ENCODE measurements at places on chromosomes 7 and 10.

- DNase-seq = peak; percentile 90
- peaks cover 5% of the 10 kb centered on the region for H3K4me1 ChIP-seq
- H3K4me3 ChIP-seq = peak overlapping the region; percentile 80
- peaks cover 35% of the 10 kb centered on the region for H3K36me3 ChIP-seq
- no peak overlapping the region for H3K27ac ChIP-seq
Observed at GRCh38 chr10:75234683-75235374, 928 bp downstream of the COMTD1 start.

DNA sequence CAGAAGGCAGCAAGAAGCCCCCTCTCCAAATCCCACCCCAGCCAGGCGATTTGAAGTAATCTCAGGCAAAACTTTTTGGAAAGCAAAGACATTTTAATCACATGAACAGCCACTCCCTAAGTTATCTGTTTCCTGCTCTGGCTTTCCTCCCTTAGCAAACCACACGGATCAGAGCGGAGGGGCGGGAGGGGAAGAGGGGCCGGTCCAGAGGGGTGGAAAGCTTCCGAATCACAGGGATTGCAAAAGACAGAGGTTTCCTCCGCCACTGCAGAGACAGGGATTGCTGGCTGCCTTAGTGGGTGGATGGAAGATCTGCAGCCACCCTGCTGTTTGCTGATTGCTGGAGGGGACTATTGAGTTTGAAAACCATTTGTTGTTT is 41.2 kb downstream of the ZCCHC24 start:
- H3K36me3 ChIP-seq = no peaks in the 10 kb centered on the region
- peaks cover 12% of the 10 kb centered on the region for H3K4me1 ChIP-seq
- DNase-seq = peak; percentile 81
- H3K4me3 ChIP-seq = peak overlapping the region; percentile 53
- H3K27me3 ChIP-seq = no peaks in the 10 kb centered on the region
- H3K27ac ChIP-seq = peak overlapping the region; percentile 86

GRCh38 chr7:81209059-81209458 is 290.2 kb upstream of the SEMA3C start:
- no peaks in the 10 kb centered on the region for H3K27me3 ChIP-seq
- H3K4me3 ChIP-seq = no peak overlapping the region
- peaks cover 2% of the 10 kb centered on the region for H3K4me1 ChIP-seq
- DNase-seq = no peak
- no peaks in the 10 kb centered on the region for H3K36me3 ChIP-seq
- no peak overlapping the region for H3K27ac ChIP-seq

- H3K4me1 ChIP-seq = no peaks in the 10 kb centered on the region
- H3K4me3 ChIP-seq = no peak overlapping the region
- no peak overlapping the region for H3K27ac ChIP-seq
- H3K36me3 ChIP-seq = no peaks in the 10 kb centered on the region
- no peaks in the 10 kb centered on the region for H3K27me3 ChIP-seq
Observed at GRCh38 chr10:17418249-17418648, 36.1 kb downstream of the ST8SIA6 start.

Data from endodermal cell (in vitro differentiated cells).